NCI-H510A (cell line): ENCODE measurements at places on chromosomes 2 and 18.

- DNase-seq: no peak
Measured at GRCh38 chr2:118265873-118266455, 177.7 kb downstream of the INSIG2 start.

GRCh38 chr18:36335476-36336279 lies 38.2 kb downstream of the FHOD3 start:
- no peak for DNase-seq

- DNase-seq: peak; percentile 38
Measured at GRCh38 chr2:147214914-147215313, 629.9 kb upstream of the ACVR2A start.

DNA sequence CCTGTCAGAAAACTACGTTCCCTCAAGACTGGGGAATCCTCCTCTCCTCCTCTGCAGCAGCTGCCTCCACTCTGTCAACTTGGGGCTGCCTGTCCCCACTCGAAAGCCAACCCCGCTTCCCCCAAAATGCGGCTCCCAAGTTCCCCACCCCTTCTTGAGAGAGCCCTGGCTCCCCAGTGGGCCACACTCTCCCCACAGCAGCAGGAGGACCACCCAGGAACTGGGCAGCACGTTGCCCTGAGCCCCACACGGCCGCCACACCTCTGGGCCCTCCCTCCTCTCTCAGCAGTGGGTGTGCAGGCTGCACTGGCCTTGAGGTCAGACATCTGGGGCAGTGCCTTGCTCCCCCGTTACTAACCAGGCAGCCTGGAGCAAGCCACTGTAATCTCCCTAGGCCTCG lies 9.6 kb upstream of the TEX51 start:
- no peak for DNase-seq

- DNase-seq: no peak
Measured at GRCh38 chr2:85446296-85447221, 28.0 kb downstream of the SH2D6 start.

DNA sequence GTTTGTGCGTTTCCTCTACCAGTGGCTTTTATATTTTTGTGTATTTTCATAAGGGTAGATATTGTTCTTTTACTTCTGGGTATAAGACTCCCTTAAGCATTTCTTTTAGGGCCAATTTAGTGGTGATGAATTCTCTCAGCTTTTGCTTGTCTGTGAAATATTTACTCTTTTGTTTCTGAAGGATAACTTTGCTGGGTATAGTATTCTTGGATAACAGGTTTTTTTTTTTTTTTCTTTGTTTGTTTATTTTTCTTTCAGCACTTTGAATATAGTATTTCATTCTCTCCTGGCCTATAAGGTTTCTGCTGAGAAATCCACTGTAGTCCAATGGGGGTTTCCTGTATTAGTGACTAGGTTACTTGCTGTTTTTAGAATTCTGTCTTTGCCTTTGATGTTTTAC lies 122.7 kb downstream of the XRCC5 start:
- DNase-seq: no peak

DNA sequence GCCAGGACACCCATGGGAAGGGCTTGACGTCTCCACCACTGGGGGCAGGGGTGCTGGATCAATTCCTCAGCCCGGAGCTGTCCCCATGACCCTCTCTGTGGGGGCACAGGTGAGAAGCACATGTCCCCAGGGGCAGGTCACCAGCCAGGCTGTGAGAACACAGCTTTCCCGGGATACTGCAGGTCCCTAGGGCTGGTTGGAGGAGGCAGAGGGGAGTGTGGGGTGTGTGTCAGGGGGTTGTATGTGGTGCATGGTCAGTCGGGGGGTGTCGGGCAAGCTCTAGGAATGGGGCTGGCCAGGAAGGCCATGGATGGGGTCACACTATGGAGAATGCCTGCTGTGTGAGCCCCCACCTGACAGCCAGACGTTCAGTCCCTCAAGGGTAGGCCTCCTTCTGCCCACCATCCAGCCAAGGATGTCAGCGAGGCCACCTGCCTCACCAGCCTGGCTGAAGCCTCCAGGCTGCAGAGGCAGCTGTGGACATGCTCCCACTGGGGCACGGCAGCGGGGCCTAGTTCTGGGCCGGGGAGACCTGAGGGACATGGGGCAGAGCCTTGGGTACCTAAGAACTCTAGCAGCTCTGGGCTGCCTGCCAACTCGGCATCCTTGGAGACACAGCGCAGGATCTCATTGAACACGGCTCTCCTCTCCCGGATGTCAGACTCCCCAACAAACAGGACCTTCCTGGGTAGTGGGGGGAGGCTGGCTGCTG lies 10.3 kb downstream of the HS1BP3 start:
- no peak for DNase-seq

DNA sequence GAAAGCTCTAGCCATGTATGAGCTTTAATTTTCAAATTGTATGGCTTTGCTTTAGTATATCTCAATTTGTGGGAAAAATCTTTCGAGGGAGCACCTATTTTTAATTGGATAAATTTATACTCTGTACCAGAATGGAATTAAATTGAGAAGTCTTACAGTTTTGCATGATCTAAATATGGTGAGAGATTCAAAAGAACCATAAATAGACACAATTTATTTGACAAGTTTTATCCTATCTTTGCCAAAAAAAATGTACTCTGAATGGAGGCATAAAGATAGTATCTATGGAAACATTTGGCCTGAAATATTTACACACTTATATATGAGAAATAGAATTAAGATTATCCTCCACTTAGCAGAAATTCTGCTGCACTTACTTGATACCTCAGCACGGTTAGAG lies 238.4 kb downstream of the NDUFA10 start:
- no peak for DNase-seq

GRCh38 chr2:128284841-128285240 lies 33.8 kb downstream of the HS6ST1 start:
- no peak for DNase-seq

- no peak for DNase-seq
Measured at GRCh38 chr2:203583701-203584100, 48.6 kb upstream of the RAPH1 start.

- DNase-seq: no peak
Measured at GRCh38 chr18:74513883-74514205, 17.7 kb downstream of the CNDP2 start.

- DNase-seq: no peak
Measured at GRCh38 chr2:197914778-197915177, 110.4 kb downstream of the PLCL1 start.

GRCh38 chr2:611519-611918 lies 65.7 kb downstream of the TMEM18 start:
- no peak for DNase-seq

DNA sequence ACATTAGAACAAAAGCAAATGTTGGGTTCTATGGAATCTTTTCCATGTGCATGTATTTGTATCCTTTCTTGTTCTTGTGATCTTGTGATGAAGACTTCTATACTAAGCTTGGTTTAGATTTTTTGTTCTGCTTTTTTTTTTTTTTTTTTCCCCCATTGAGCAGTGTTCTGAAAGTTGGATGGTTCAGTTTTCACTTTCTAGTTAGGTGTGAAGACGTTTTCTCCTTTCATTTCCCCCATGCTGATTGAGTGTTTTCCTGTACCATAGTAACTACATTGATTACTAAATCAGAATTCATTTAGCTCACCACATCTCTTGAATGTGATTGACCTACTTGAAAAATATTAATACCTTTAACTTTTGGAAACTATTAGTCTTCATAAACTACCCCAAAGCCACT lies 34.1 kb downstream of the NOP58 start:
- no peak for DNase-seq

DNA sequence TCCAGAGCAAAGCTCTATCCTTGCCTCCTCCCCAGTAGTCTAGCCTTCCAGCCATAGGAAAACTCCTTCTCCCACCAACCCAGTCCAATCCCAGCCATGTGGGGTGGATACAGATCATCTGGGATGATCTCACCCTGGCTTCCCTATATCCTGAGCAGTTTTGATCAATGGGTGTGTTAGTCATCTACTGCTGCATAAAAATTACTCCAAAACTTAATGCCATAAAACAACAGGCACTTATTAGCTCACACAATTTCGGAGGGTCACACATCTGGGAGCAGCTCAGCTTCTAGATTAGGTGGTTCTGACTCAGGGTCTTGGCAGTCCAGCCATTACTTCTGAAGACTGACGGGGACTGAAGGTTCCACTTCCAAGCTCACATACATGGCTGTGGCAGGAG lies 190.4 kb downstream of the SPP2 start:
- no peak for DNase-seq

- DNase-seq: no peak
Measured at GRCh38 chr2:42216694-42217093, 47.5 kb downstream of the EML4 start.

DNA sequence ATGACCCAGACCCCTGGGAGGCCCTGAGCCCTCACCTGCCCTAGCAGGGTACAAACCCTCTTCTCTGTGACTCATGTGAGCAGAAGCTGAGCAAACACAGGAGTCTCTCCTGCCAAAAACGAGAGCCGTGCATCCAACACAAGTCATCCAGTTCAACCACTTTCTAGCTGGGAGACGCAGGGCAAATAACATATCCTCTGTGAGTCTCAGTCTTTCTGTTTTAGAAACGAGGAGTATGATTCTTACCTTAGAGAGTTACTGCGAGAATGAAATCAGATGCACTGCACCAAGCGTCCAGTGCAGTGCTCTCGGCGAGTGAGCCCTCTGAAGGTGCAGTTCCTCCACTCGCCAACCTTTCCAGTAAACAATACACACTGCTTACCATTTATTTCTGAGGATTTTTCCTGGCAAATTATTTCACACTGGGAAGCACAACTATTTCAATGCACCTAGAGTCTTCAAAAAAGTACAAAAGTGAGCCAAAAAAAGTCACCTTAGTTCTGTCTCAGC lies 331.8 kb upstream of the MYT1L start:
- peak; percentile 74 for DNase-seq
